ENCODE measurements at places on chromosomes 2 and 18.

GRCh38 chr2:55906993-55907392, 16.6 kb downstream of the EFEMP1 start:
- DNase-seq, result no peak

- DNase-seq, result no peak
Measured at GRCh38 chr2:165470361-165470760, 863 bp downstream of the CSRNP3 start.

- DNase-seq, result no peak
Measured at GRCh38 chr2:215614296-215614695, 178.4 kb upstream of the FN1 start.

- no peak for DNase-seq
Measured at GRCh38 chr18:79662034-79662433, 17.6 kb upstream of the CTDP1 start.

DNA sequence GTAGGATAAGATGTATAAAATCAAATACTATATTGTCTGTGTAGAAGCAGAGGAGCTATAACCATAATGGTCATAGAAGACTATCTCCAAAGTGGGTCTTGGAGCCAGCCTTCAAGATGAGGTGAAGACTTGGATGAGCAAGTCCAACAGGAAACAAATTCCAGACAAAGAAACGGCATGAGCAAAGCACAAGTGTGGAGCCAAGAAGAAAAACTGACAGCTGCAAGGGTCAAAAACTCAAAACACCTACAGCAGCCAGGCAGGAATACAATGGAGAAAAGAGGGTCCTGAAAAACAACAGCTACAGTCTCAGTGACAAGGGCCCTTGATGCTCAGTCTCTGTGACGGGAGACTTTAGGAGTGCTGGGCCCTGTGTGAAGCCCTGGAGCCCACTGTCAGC, 102.4 kb downstream of the STK39 start:
- no peak for DNase-seq

DNA sequence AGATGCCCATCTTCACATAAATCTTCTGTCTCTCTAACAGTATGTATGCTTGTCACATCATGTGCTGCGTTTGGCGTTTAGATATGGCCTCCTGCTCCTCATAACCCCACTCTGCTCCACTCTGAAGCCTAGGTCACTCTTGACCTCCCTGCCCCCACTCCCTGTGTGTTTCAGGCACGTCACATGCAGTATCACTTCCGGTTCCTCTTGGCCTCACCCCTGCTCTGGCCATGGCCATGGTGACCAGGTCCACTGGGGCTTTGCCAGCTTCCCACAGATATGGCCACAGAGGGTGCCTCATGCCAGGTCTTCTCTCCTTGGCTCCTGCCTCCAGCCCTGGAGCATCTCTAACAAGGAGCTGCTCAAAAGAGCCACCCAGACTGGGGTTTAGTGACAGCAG, 160.0 kb downstream of the RNF152 start:
- DNase-seq, result no peak

- no peak for DNase-seq
Measured at GRCh38 chr2:231102772-231103171, 22.1 kb downstream of the HTR2B start.

- no peak for DNase-seq
Measured at GRCh38 chr2:10919771-10920621, 8.3 kb downstream of the KCNF1 start.

DNA sequence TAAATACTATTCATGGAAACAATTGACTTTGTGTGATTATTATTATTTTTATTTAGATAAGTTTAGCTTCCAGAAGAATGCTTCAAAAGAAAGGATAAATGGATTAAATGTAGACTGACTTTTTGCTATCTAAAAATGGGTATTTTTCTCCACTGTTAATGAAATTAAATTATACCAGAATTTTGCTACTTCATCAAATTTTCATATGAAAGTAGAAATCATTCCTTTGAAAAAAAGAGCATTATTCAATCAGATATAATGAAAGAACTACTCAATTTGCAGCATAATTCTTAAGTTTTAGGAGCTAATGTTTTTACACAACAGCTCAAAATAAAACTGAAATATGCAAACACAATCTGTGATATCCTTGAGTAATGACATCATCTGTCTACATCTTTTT, 1424.6 kb downstream of the DPP10 start:
- no peak for DNase-seq

DNA sequence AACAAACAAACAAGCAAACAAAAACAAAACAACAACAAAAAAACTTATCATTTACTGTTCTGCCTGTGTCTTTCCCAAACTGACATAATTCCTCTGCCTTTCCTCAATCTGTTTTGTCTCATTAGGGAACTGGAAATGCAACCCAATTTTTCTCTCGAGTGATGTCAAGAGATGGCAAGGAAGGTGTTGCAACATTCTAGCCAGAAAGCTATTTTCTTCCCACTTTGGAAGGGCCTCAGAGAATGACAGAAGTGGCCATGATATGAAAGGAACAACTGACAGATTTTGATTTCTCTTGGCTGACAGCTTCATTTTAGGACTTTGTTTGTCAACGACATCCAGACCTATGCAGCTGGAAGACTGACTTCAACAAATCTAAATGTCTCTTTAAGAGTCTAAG, 24.7 kb downstream of the RND3 start:
- DNase-seq, result no peak

DNA sequence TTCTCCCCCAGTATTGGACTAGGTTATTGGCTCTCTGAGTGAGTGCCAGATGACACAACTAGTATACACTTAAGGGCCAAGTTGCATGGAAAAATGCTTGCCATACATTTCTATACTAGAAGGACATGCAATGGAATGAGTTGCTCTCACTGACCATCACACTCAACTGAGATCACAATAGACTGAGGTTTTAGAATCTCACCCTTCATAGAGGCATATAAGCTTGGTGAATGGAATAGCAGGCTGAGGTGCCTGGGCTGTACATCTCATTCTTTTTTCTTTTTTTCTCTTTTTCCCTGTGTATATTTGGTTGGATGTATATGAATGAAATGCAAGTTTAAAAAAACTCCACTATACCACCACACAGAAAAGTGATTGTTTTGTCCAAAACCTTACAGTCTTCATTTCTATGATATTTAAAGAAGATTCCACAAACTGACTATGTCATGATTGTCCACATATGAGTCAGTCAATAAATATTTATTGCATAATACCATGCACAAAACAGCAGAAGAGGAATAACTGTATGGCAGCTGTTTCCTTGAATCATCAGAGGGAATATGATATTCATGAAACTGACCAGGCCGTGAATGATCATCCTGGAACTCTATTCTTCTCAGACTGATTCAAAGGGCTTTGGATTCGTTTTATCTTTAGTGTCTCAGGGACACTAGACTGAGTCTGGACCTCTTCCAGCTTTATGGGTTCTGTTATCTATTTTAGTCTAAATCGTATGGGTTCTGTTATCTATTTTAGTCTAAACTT, 122.6 kb upstream of the STK17B start:
- DNase-seq, result no peak

GRCh38 chr2:42916324-42916723, 123.9 kb upstream of the HAAO start:
- DNase-seq, result no peak

DNA sequence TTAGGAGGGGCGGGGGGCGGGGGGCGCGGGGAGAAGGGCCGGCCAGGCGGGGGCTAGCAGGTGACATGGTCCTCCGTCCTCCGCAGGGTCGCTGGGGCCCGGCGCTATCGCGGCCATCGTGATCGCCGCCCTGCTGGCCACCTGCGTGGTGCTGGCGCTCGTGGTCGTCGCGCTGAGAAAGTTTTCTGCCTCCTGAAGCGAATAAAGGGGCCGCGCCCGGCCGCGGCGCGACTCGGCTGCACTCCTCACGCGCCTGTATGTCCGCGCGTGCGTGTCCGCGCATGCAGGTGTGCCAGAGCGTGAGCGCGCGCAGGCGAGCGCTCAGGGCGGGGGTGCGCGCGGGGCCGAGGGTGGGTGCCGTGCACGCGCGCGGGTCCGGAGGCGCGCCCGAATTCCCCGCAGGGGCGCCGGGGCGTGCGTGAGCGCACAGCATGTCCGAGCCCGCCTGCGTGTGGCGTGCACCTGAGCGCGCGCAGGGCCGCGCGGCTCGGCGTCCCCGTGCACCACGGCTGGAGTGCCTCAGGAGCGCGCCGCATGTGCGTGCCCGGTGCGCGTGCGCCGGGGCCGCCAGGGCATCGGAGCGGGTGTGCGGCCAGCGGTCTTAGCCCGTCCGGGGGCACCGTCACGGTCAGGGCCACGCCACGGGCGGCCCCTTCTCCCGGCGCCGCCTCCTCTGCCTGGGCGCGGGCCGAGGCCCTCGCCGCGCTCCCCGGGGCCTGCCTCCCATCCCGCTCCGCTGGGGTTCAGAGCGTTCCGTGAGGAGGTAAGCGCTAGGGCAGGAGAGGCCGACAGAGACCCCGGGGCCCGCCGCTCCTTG, 6.3 kb downstream of the SNORC start:
- no peak for DNase-seq

GRCh38 chr2:8370258-8370802, 311.5 kb upstream of the ID2 start:
- no peak for DNase-seq

DNA sequence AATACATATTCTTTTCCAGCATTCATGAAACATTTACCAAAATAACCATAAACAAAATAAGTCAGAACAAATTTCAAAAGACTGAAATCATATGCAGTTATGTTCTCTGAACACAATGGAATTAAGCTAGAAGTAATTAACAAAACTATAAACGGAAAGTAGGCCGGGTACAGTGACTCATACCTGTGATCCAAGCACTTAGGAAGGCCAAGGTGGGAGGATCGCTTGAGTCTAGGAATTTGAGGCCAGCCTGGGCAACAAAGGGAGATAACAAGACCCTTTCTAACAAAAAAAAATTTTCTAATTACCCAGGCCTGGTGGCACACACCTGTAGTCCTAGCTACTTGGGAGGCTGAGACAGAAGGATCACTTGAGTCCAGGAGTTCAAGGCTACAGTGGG, 14.9 kb downstream of the ATAD2B start:
- DNase-seq, result no peak

DNA sequence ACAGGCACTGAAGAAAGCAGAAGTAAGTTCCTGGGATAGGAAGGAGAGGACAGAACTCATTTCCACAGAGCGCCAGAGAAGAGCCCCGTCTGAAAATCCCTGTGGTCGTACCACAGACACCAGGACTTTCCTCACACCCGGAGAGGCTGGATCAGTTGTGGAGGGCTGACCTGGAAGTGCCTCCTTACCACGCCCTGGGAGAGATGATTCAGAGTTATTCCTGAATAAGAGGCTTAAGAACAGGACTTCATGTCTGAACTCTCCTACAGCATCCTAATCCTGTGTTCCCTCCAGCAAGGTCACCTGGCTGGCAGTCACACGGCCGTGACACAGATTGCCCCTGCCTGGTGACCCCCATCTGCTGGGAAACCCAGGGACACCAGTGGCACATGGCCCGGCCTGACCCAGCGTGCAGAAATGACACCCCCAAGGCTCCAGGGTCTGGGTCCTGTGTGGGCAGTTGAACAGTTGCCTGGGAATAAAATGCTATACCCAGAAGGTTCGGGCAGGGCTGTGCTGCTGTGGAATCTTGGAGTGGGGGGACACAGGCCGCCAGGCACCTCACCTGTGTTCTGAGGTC, 105.9 kb downstream of the PXDN start:
- no peak for DNase-seq

- DNase-seq, result no peak
Measured at GRCh38 chr2:161369311-161369710, 46.8 kb upstream of the TBR1 start.

- DNase-seq, result no peak
Measured at GRCh38 chr2:189022492-189022891, 48.3 kb downstream of the COL3A1 start.

- no peak for DNase-seq
Measured at GRCh38 chr2:222025881-222026271, 272.9 kb downstream of the PAX3 start.

DNA sequence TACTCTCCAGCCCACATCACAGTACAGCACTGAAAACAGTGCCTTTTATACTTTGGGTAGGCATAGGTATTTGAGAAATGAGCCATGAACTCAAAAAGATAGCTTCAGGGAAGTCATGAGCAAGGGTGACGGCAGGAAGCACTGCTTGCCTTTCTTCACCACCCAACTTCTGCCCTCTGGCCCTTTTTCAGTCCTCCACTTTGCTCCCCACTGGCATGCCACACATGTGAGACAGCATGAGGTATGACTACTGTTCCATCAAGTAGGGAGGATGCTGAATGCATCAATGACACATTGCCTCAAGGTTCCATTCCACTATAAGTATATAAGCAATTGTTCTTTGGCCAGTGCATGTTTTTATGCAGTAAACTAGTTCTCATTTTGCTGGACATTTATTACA, 373.0 kb downstream of the NRXN1 start:
- no peak for DNase-seq

DNA sequence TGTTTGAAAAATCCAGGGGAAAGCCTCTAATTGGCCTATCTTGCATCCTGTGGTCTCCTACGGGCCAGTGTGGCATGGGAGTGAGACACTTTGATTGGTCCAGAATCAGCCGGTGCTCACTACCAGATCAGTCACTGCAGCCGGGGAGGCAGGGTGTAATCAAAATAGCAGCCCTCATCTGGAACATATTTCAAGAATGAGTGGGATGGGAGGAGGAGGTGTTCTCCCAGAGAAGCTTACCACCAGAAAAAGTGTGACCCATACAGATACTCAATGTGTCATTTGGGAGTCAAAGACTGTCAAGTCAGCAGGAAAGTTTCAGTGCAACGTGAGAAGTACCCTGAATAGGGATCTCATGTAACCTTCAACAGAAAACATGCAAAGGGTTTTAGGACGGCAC, 393.9 kb upstream of the SLC14A2 start:
- no peak for DNase-seq

- DNase-seq, result no peak
Measured at GRCh38 chr2:217942731-217943335, 60.0 kb downstream of the TNS1 start.

DNA sequence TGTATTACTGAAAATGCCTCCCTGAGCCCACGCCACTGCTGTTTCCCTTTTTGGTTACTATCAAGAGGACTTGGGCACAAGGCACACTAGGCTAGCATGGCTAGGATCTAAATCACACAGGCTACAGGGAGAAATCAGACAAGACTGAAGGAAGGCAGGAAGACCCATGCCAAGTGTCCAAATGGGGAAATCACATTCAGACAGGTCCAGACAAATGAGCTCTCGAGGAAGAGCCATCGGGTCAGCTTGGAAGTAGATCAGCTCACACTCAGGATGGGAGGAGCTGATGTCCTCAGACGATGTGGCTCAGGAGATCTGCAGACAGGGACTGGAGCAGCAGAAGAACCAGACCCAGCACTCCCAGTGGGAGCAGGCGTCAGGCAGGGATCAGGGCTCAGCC, 113.2 kb downstream of the COL6A3 start:
- DNase-seq, result no peak

- DNase-seq, result no peak
Measured at GRCh38 chr2:7007846-7008741, 90.9 kb downstream of the RNF144A start.

DNA sequence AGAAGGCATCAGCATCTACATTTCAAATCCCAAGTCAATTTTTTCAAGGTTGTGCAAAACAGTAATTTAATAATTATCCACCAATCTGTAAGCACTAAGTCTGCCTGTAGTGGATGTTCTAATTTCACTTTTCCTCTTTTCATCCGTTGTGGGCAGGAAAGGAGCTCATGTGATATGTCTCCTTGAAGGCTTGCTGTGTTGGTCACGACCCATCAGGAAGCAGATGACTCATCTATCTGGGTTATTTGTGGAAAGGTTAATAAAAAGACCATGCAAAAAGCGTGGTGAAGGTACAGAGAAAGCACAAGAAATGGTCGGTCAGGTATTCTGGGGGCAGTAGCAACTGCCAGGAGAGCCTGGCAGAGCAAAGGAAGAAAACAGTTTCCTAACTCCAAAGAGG, 476.7 kb upstream of the RAB6C start:
- no peak for DNase-seq

- peak; percentile 97 for DNase-seq
Measured at GRCh38 chr2:239401067-239401880, 454 bp upstream of the HDAC4 start.
